CD4-positive, alpha-beta T cell treated with Interleukin-15 for 4 hours (primary cell): ENCODE measurements at places on chromosomes 3 and 15.

DNA sequence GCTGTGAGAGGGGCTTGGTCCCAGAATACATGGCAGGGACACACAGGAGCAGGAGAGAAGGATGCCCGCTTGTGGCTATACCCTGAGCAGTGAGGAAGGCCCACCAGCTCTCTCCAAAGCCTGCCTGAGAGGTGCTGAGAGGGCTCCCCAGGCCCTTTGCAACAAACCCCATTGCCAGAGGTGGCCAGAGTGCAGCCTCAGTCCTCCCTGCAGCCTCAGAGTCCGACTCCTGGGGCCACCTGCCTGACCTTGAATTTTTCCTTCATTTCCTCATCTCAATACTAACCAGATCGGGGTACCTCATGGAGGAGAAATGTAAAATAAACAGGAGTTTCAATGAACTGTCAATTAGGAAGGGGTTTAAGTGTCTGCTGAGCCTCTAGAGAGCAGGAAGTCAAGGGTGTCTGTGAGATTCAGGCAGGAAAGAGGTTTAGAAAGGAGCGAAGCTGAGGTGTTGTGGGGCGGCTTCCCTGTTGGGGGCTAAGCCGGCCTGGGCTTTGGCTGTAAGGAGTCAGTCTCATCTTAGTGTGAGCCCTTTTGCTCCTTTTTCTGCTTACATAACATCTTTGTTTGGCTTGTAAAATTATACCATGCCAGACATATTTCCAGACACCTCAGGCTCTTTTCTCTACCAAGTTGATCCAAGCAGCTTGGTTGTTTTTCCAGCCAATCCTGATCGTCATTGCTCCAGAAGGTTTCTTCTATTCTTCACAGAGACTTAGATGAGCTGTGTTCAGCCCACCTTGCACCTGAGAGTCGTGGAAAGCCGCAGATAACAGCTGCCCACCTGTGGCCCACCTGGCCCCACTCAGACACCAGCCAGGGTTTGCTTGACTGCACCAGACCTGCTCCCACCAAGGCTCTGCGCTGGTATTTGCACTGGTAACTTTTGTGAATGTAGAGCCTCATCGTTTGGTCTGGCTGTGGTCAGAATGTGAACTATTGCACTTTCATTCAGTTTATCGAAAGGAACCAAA lies 36.7 kb downstream of the CMTM7 start:
- DNase-seq, result peak; percentile 56

- DNase-seq, result no peak
Measured at GRCh38 chr15:54518156-54518882, 540.1 kb downstream of the UNC13C start.

- DNase-seq, result no peak
Measured at GRCh38 chr3:127195417-127195816, 2.5 kb downstream of the PRR23E start.

- DNase-seq, result no peak
Measured at GRCh38 chr3:128402998-128403397, 63.7 kb downstream of the DNAJB8 start.

- DNase-seq, result peak; percentile 63
Measured at GRCh38 chr3:133663569-133664313, 2.0 kb upstream of the TOPBP1 start.

- no peak for DNase-seq
Measured at GRCh38 chr3:13706886-13707285, 158.0 kb downstream of the FBLN2 start.

DNA sequence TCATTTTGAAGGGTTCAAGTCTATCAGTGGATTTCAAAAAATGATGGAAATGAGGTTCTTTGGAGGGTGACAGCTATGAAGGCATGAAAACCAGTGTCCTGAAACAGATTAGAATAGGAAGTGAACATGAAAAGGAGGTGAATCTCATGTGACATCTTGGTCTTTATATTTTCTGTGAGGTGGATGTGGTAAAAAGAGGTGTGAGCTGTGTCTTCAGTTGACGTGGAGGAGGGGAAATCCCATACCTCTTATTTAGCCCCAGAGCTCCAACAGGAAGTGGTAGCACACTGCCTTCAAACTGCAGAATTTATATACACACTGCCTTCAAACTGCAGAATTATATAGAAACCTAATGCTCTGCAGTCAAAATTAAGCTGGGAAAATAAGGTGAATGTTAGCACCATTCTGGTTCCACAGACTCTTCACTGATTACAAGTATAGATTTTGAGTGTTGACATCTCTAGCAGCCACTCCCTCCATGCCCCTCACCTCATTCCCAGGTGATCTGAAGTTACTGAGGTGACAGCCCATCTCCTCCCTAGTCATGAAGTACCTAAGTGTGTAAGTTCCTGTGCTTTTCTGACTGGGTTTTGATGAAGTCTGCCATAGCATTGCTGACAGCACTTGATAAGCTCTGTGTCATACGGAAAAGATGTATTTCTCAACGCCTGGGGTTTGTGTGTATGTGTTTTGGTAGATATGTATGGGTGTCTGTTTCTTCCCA lies 2.7 kb downstream of the RAB8B start:
- DNase-seq, result peak; percentile 78

DNA sequence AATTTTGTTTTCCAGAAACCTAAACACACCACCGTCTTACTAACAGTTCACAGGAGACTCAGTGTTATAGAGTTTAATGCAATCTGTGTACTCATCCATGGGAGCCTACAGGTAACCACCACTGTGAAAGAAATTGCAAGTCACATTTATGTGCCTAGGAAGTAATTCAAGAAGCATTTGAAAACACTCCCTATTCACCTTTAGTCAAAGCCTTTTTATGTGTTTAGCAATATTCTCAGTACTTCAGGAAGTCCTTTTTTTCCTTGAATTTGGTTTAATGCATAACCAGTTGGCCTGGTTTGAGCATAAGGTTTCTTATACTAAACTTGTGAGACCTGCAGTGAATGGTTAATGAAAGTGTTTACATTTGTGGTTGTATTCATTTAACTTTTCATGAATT lies 346.1 kb downstream of the CHST2 start:
- DNase-seq, result no peak

GRCh38 chr3:183638101-183638852 lies 2.9 kb downstream of the KLHL24 start:
- no peak for DNase-seq

DNA sequence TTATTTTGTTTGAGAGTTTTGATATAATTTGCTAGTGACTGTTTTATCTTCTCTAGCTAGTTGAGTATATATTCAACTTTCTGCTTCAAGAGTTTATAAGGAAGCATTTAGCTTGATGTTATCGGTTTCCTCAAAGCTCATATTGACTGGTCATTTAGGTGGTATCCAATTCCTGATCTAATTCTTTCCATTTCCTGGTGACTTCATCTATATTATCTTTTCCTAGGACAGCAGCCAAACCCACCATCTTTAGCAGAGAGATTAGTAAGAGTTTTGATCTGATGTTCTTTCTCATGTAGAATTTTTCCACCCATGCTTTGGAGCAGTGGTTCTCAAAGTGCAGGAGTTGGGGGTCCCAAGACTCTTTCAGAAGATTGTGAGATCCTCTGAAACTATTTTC lies 148.6 kb upstream of the STT3B start:
- no peak for DNase-seq

GRCh38 chr3:106425026-106425425 lies 556.2 kb upstream of the CBLB start:
- DNase-seq, result no peak

DNA sequence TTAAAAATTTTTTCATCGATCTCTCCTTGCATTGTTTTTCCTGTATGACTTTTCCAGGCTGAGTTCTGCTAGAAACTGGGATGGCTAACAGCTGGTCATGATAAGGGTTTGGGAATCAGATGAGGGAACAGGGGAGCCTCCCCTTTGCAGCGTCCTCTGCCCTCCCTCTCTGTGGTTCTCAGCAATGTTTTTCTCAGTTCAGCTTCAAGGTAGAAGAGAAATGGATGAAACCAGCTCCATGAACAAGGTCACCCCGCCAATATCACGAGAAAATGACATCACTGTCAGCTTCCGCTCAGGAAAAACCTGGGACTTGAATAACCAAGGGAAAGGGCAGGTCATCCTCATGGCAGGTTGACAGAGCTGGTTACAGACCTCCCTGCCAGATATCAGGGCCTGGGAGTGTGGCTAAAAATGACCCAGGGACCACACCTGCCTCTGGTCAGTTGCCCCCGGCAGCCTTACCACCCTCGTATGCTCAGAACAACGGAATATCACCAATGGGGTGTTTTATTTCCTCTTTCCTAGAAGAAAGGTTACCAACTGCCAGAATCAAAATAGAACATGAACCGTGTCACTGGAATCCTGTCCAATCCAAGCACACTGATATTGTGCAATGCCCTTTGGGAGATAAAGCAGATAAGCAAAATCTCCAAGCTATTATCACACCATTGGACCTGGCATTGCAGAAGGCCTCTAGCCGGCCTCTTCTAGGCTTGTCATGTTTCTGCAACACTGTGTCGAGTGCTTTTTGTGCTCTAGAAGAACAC lies 26.1 kb downstream of the LSM3 start:
- DNase-seq, result no peak

GRCh38 chr15:42800731-42801474 lies 64.0 kb upstream of the CDAN1 start:
- DNase-seq, result no peak

DNA sequence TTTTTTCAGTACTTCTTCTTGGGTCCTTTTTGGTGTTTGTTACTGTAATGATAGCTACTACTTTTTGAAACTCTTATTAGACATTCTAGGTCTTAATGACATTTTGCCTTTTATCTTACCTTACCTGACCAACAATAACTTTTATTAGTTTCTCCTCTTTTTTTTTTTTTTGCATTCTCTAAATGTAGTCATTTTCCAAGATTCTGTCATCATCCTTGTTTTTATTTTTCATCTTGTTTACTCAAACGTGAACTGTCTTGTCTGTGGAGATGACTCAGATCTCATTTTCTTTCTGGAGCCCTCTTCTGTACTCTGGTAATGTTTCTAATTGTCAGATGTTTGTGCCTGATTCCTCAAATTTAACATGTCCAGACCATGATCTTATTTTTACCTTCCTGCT lies 2.9 kb downstream of the ABHD5 start:
- DNase-seq, result no peak

GRCh38 chr15:101394056-101394630 lies 95.4 kb downstream of the PCSK6 start:
- DNase-seq, result no peak

DNA sequence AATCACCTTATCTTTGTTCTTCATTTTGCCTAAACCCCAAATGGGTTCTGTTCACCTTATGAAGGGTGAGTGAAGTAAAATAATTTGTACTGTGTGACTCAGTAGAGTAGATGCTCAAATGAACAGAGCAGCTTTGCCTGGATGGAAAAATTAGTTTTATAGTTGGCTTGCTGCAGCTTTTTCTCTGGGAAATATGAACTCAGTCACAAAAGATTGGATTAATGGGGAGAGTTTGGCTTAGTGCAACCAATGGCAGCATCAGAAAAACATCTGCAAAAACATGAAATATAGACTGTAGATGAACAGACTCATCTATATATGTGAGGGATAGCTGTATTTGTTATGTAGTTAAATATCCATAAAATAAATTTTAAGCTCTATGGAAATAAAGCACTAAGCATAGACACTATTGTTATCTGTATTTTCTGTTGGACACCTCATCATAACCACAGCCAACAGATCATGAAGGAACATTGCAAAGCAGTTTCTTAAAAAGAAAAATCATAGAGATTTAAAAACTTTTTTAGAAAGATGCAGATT lies 181.3 kb downstream of the ECT2 start:
- no peak for DNase-seq

- peak; percentile 60 for DNase-seq
Measured at GRCh38 chr3:138417559-138417982, 16.8 kb upstream of the ESYT3 start.

- DNase-seq, result no peak
Measured at GRCh38 chr3:138213398-138214085, 26.4 kb downstream of the ARMC8 start.

DNA sequence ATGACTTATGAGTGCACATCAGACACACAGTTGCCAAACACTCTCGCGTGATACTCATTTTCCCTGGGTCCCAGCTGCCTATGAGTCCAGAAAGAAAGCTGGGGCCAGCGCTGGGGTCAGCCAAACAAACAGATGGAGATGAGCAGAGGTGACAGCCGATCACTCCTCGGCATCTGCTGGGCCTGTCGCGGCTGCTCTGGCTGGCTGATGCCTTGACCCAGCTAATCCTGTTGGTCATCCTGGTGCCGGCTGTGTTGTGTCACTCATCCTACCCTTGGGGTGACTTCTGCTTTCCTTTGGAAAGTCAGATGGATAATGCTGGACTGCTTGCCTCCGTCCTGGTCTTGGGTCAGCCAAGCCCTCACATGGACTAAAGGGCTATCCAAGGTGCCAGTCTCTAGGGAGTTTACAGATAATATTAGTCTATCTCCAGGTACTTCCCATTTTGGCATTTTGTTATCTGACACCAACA lies 105.3 kb upstream of the PDZRN3 start:
- DNase-seq, result no peak

DNA sequence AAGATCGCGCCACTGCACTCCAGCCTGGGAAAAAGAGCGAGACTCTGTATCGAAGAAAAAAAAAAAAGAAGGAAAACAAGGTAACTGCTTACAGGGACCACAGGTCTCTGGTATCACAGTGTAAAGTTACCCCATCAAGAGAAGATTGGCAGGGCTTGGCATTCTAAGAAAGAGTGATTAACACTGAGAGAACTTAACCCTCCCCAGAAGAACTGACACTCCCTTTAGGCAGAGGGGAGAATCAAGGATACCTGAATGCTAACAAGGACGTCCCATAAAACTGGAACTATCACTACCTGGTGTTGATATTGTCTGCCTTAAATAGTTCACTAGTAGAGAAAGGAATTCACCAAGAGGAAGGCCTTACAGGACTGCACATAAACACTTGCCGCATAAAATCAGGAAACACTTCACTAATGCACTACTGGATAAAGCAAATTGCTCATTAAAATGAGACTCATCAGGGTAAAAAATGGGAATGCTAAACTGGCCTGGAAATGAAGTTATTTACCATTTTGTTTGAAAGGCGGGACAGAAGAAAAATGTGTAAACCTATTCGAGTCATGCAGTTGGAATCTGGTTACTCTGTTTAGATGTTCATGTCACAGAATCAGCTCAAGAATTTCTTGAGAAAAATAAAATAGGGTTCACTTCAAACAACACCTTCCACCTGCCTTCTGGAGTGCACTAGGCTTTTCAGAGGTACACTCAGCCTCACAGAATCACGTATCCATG lies 121.6 kb downstream of the FOXP1 start:
- no peak for DNase-seq

DNA sequence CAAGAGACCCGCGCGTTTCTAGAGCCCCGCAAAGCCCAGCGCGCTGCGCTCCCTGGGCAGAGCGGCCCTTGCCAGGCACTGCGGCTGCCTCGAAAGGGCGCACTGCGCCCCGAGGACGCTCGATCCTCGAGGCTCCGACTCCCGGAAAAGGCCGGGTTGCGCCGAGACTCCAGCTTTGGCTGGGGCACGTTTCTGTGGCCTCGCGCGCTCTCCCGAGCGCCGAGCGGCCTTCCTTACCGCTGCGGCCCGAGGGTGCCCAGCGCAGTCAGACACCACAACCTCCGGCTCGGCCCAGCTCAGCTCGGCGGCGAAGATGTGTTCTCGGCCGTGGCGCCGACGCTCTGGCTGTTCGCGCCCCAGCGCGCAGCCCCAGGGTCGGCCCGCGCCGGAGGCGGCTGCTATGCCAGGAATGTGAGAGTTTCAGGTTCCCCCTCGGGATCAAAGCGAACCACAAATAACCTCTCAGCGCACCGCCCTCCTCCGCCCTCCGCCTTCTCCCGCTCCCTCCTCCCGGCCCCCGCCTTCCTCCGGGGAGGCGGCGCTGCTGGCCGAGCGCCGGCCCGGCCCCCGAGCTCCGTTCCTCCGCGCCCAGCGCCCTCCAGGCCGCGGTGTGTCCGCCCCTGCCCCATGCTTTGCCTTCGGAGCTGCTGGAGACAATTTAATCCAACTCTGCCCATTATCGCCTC lies at the start of gene AMOTL2:
Gene AMOTL2, minus strand, starts transcription at position 343 of the 686 bp plus-strand sequence. CDS start 3,014 bp downstream, outside the sequence.
- no peak for DNase-seq
